Psoas muscle (tissue), 8 donors: ENCODE measurements at places on chromosomes 12 and 14.

- no peak for DNase-seq
Measured at GRCh38 chr14:91159906-91160305, 46.0 kb downstream of the DGLUCY start.

GRCh38 chr12:106141452-106141851 is 2.7 kb upstream of the NUAK1 start:
- no peak for DNase-seq

DNA sequence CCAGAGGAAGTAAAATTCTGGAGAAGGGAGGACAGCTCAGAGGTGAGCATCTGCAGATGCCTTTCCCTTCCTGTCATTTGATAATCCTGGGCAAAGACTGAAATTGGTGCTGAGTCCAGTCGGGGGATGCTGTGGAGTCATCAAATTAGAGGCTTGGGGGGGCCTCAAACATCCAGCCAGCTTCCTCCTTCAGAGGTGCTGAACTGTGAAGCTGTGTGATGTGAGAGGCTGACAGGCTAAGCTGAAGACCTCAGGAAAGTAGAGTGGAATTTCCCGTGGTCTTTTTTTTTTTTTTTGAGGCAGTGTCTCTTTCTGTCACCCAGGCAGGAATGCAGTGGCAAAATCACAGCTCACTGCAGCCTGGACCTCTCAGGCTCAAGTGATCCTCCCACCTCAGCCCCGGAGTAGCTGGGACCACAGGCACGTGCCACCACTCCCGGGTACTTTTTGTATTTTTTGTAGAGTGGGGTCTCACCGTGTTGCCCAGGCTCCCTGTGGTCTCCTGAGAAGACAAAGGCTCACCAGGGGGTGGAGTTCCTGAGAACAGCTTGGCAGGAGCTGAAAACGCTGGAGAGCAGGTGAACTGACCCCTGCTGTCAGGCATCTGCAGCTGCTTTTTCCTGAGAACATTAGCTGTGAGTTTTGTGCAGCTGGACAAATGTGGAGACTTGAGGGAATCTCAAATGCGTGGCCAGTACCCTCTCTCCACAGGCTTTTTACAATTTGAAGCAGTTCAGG is 6.1 kb upstream of the TCL1B start:
- DNase-seq, result no peak

- DNase-seq, result no peak
Measured at GRCh38 chr12:117380083-117380482, 18.7 kb upstream of the NOS1 start.

GRCh38 chr12:69966839-69967238 is 141.8 kb downstream of the MYRFL start:
- no peak for DNase-seq

DNA sequence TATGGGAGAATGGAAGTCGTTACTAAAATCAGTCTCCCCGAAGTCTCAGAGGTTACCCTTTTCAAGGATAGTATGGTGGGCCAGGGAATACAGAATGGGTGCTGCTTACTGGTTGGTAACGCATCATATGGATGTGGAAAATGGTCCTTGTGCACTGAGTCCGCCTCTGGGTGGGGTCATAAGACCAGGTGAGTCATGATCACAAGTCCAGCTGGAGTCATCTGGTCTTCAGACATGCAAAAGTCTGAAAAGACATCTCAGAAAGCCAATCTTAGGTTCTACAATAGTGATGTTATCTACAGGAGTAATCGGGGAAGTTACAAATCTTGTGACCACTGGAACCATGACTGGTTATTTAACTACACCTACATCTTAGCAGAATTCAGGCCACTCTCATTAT is 71.9 kb upstream of the TCL1B start:
- no peak for DNase-seq
